A549 treated with ZK216348 at 1 μM for 4 hours (cell line): ENCODE measurements at places on chromosomes 16 and 17. TPM values are rescaled to one million over a fixed set of nuclear protein-coding genes. Genes with fewer than 3 reads are reported as not detected.

Gene RAB34
- 209 to 253 TPM (median 243 TPM) in 5 replicates for total RNA-seq

Gene DNAH2
- total RNA-seq = 0.01 TPM in 3 of 5 replicates, not detected in the others

Gene CDYL2
- 0.19 to 1.3 TPM (median 0.54 TPM) in 5 replicates for total RNA-seq

Gene CSH1
- not detected in 5 replicates for total RNA-seq

Gene ST6GALNAC2
- 0.21 to 0.98 TPM (median 0.60 TPM) in 5 replicates for total RNA-seq

Gene SDR42E1
- 1.2 to 1.7 TPM (median 1.4 TPM) in 5 replicates for total RNA-seq

Gene EFNB3
- total RNA-seq = 1.2 to 1.7 TPM (median 1.5 TPM) in 5 replicates

Gene BCL6B
- not detected in 5 replicates for total RNA-seq

Gene TLCD2
- 1.3 to 2.0 TPM (median 1.6 TPM) in 5 replicates for total RNA-seq

Gene NCOR1
- 65.7 to 86.9 TPM (median 83.9 TPM) in 5 replicates for total RNA-seq

Gene REXO5
- total RNA-seq = 3.5 to 6.0 TPM (median 4.5 TPM) in 5 replicates

Gene CA7
- total RNA-seq = not detected in 5 replicates

Gene PRR35
- 0.11 to 0.20 TPM (median 0.13 TPM) in 4 of 5 replicates, not detected in the other for total RNA-seq
